ENCODE measurements at places on chromosomes 2 and 18. TPM values are rescaled to one million over a fixed set of nuclear protein-coding genes. Genes with fewer than 3 reads are reported as not detected.

Gene PPP1R7
- 85.6 TPM for polyA plus RNA-seq

Gene C2orf78
- polyA plus RNA-seq: 0.02 TPM

Gene CNGA3
- polyA plus RNA-seq: not detected

Gene WNT10A
- polyA plus RNA-seq: 0.85 TPM

Gene CDH2
- polyA plus RNA-seq: not detected

Gene AQP12B
- polyA plus RNA-seq: not detected

Gene FIGN
- polyA plus RNA-seq: 2.7 TPM

Gene RTKN
- 99.4 TPM for polyA plus RNA-seq

Gene FHOD3
- polyA plus RNA-seq: 18.3 TPM

Gene NEDD4L
- polyA plus RNA-seq: 48.4 TPM

Gene CELF4
- polyA plus RNA-seq: not detected

Gene ACTG2
- polyA plus RNA-seq: 1.0 TPM

All from mammary epithelial cell (primary cell).